Activated CD4-positive, alpha-beta T cell treated with anti-CD3 and anti-CD28 coated beads for 48 hours (primary cell): ENCODE measurements at places on chromosomes 3 and 15.

DNA sequence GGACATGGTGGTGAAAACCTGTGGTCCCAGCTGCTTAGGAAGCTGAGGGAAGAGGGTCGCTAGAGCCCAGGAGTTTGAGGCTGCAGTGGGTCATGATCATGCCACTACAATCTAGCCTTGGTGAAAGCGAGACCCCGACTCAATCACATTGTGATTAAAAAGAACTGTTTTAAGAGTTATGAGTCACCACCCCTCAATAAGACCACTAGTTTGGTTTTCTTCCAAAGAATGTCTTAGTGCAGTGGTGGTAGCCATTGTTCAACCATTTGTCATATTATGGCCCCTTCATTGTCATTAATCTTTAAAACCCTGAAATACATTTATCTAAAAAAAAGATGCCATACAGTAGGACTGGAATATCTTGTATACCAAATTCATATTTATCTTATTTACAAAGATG, 48.8 kb downstream of the BLM start:
- DNase-seq: no peak

DNA sequence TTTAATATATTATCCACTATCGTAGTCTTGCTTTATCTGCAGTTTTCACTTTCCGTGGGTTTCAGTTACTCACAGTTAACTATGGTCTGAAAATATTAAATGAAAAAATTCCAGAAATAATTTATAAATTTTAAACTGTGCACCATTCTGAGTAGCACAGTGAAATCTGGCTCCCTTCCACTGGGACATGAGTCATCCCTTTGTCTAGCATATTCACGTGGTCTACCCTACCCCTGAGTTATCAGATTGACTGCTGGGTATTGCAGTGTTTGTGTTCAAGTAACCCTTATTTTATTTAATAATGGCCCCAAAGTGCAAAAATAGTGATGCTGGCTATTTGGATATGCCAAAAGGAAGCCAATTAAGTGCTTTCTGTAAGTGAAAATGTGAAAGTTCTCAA, 539.5 kb upstream of the AGTR1 start:
- no peak for DNase-seq

DNA sequence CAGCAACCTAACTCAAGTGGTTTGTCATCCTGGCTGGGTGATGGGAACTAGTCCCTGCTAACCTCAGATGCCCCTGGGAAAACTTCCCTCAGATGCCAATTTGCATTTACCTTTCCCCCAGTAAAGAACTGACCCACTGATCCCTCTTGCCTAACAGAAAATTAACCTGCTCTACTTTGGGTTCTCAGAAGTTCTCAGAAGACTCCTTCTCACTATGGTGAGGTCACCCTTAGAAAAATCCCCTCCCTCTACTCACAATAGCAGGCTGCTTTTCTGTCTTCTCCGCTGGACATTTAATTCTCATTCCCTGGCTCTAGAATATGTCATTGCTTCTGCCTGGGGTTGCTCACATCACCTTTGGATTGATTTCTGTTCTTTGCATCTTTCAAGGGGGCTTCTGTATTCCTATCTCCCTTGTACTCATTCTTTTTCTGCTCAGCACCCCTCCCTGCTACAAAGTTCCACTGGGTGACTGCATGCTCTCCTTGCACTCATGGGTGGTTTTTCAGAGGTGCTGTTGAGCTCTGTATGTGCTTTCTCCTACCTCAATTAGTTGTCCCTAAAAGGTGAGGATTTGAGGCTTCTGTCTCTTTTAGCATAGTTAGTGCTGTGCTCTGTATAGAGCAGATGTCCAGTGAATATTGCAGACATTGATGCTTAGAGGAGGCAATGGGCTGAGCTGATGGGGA, 869 bp downstream of the PLA1A start:
- no peak for DNase-seq

GRCh38 chr3:53716998-53717397, 129.2 kb downstream of the CHDH start:
- DNase-seq: no peak

GRCh38 chr3:40605960-40606359, 81.2 kb downstream of the ZNF621 start:
- no peak for DNase-seq

DNA sequence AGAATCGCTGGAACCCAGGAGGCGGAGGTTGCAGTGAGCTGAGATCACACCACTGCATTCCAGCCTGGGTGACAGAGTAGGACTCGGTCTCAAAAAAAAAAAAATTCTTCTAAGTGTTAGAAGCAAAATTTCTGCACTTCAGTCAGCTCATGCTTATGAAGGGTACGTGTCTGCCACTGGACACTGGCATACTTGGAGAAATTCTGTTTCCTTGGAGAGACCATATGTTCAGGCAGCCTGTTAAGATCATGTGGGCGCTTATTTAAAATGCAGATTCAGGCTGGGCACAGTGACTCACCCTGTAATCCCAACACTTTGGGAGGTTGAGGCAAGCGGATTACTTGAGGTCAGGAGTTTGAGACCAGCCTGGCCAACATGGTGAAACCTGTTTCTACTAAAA, 85.6 kb upstream of the IQSEC1 start:
- no peak for DNase-seq

GRCh38 chr3:142285083-142285517, 59.7 kb upstream of the GK5 start:
- DNase-seq: no peak

GRCh38 chr15:67225336-67225735, 29.1 kb downstream of the AAGAB start:
- no peak for DNase-seq

DNA sequence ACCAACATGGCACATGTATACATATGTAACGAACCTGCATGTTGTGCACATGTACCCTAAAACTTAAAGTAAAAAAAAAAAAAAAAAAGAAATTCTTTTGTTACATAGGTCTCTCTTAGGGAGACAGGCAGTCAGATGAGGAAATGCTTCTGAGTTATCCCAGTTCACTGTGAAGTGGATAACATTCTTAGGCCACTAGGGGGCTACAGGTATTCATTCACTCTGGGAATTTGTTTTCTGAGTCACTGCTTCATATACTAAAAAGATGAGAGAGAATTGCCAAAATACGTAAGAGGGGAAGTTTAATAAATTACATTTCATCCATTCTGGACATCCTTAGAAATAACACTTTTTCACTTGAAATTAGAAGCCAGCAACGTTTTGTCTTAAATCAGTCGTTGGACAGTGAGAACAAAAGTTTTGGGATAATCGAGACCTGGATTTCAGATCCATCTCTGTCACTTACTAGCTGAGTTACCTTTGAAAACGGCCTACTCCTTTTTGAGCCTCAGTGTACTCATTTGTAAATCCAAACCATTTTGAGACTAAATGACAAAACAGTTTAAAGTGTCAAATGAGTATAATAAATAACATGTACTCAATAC, 738.4 kb upstream of the ALCAM start:
- no peak for DNase-seq

DNA sequence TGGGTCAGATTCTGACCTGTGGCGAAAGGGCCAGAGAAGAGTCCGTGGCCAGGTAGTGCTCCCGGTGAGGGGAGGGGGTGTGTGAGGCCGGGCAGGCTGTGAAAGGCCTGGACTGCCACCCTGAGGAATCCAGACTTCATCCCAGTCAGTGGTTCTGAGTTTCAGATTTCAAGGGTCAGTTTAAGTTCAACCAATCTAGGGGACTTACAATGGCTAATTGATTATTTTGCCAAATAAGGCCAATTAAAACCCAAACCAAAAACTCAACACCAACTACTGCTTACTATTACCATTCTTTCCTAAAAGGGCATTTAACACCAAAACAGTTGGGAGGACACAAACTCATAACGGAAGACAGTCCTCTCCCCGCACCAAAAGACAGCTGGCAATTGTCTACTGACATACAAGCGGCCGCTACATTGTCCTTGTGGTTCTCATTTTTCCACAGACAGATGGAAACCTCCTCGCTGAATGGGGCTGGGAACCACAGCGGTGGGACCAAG, 30.5 kb downstream of the TMEM44 start:
- no peak for DNase-seq

GRCh38 chr3:117763561-117763960, 1054.0 kb downstream of the TUSC7 start:
- no peak for DNase-seq

DNA sequence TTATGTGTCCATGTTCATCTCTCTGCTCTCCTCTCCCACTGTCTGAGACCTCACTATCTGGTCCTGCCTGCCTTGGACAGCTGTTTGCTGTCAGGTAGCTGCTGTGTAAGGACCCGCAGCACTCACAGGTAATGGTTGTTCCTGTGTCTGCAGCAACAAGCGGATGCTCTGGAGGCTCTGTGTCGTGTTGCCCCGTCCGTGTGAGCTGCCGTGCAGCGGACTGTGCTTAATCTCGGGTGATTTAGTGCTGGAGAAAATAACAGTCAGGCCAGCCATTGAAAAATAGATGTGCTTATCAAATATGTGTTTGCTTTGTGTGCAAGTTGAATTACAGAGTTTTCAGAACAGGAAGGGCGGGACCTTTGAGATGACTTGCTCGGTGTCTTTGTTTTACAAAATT, 121.4 kb downstream of the GABRG3 start:
- no peak for DNase-seq

GRCh38 chr3:108085810-108086350, 5.0 kb downstream of the CD47 start:
- no peak for DNase-seq

DNA sequence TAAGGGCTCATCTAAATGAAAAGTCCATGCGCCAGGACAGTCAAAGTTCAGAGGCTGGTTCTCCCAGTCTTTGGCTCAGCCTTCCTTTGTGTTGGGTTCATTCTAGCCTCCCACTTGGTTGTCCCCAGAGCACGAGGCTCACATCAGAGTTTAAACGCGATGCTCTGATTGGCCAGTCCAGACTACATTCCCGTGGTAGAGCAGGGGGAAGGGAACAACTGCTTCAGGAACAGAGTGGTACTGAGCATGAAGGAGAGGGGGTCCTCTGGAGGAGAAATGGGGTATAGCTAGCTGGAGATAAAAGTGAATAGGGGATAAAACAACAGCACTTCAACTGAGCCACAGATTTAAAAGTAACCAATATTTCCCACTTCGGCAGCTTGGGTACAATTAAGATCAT, 32.2 kb downstream of the ANAPC13 start:
- no peak for DNase-seq

GRCh38 chr15:98561169-98561941, 87.0 kb upstream of the IGF1R start:
- peak; percentile 58 for DNase-seq

DNA sequence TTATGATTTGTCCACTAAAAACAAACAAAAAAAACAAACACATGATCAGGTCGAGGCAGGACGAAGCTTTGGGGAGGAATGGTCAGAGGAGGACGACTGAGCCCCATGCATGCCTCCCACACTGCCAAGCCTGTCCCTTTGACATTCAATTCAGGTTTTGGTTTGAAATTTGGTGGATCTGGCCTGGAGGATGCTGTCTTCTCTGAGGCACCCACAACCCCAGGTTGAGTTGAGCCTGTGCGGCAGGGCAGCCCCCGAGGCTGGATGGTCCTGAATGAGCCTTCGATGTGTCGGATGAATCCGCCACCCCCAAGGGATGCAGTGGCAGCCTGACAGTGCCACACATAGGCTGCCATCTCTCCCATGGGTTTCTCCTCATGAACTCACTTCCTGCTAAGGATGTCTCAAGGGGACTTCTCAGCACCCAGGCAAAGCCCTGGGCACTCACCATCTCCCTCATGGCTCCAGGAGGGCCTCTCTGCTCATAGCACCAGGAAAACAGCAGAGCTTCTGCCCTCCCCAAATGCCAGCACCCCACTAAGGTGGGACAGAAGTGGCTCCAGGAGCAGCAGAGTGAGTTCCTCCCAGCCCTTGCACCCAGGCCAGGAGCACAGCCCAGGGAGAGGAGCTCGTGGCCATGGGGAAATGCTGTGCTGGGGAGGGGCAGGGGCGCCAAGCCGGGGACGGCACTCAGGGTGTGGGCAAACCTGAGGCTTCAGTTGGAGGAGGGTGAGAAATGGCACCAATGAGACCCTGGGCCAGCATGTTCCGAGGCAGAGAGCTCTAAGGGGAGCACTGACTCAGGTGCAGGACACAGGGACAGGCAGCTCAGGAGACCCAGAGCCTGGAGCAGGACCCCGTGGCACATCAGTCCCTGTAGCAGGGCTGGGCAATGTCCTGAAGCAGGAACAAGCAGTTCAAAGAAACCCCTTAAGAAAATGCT, 18.5 kb downstream of the PRR23E start:
- no peak for DNase-seq

DNA sequence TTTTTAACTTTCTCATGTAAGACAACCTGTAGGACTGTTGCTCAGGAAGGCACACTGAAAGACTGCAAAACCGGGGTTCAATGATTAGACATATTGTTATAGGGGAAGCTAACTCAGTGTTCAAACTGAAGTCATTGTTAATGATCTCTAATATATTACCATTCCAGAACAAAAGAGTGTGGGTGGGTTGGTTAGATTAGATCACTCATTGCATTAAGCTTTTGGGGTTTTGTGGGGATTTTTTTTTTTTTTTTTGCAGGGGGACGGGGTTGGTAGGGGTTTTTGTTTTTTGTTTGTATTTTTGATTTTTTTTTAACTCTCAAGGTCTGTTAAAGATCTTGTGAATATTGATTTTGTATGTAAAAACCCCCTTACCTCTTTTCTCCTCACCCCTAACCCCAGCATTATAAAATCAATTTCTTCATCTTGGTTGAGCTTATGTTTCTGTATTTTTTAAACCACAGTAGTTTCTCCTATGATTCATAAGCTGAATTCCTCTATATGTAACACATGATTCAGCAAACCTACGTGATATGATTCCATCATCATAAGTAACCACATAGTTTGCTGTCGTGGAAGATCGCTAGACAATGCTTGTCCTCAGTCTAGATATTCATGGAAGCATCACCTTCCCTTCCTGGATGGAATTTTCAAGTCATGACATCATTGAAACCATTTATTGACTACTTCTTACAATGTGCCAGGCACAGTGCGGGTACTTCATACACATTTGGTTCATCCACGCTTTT, 544.1 kb upstream of the MDFIC2 start:
- no peak for DNase-seq

GRCh38 chr15:84934942-84935729, 46.5 kb upstream of the PDE8A start:
- DNase-seq: no peak

DNA sequence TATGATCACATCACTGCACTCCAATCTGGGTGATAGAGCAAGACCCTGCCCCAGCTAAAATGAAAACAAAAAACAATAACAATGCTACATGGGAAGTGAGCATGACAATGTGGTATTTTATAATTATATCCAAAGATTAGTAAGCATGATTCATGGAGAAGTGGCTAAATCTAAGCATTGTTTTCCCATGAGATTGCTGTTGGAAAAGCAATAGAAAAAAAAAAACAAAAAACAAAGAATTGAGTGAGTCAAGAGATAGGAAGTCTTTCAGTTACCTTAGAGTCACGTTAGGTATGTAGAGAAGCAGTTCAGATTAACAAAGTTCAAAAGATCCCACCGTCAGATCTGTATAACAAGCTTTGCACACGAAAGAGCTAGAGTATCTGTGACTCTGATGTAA, 210.3 kb upstream of the CNTN6 start:
- DNase-seq: no peak

GRCh38 chr3:15206662-15207576, 873 bp downstream of the CAPN7 start:
- DNase-seq: peak; percentile 40

- no peak for DNase-seq
These were observed 257.6 kb upstream of the STT3B start for GRCh38 chr3:31275038-31275572.
